ENCODE measurements at places on chromosomes 6 and 20. TPM values are rescaled to one million over a fixed set of nuclear protein-coding genes. Genes with fewer than 3 reads are reported as not detected.

GRCh38 chr6:144935661-144936060 lies 650.5 kb downstream of the UTRN start:
- DNase-seq, result no peak

GRCh38 chr6:139204978-139205377 lies 70.1 kb downstream of the HECA start:
- DNase-seq, result no peak

GRCh38 chr6:169807229-169807628 lies 55.8 kb downstream of the ERMARD start:
- no peak for DNase-seq

GRCh38 chr20:40148886-40149285 lies 540.1 kb downstream of the MAFB start:
- DNase-seq, result no peak

DNA sequence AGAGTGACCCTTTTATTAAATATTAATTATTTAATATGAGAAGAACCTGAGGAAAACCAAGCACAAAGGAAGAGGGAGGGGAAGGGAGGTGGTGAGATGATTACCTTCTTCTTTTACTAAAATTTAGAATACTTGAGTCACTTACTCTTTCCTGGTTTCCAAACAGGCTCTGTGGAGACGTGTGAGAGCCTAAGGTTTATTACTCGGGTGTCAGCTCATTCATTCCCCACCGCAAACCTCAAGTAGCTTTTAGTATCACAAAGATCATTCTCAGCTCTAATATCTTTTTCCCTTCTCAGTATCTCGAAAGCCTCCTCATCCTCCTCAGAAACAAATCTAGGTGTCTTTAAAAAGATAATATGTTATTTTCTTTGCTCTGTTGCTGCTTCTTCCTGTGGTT lies 497.2 kb upstream of the JARID2 start:
- no peak for DNase-seq

TRIM40 gene
- total RNA-seq, result not detected
